Activated B cell treated with CpG ODN at 0.5 μM for 24 hours (primary cell): ENCODE measurements at places on chromosomes 6 and 20.

- DNase-seq: no peak
Measured at GRCh38 chr6:3510617-3511016, 53.8 kb upstream of the SLC22A23 start.

GRCh38 chr20:17825252-17825959, 125.6 kb downstream of the BANF2 start:
- no peak for DNase-seq

DNA sequence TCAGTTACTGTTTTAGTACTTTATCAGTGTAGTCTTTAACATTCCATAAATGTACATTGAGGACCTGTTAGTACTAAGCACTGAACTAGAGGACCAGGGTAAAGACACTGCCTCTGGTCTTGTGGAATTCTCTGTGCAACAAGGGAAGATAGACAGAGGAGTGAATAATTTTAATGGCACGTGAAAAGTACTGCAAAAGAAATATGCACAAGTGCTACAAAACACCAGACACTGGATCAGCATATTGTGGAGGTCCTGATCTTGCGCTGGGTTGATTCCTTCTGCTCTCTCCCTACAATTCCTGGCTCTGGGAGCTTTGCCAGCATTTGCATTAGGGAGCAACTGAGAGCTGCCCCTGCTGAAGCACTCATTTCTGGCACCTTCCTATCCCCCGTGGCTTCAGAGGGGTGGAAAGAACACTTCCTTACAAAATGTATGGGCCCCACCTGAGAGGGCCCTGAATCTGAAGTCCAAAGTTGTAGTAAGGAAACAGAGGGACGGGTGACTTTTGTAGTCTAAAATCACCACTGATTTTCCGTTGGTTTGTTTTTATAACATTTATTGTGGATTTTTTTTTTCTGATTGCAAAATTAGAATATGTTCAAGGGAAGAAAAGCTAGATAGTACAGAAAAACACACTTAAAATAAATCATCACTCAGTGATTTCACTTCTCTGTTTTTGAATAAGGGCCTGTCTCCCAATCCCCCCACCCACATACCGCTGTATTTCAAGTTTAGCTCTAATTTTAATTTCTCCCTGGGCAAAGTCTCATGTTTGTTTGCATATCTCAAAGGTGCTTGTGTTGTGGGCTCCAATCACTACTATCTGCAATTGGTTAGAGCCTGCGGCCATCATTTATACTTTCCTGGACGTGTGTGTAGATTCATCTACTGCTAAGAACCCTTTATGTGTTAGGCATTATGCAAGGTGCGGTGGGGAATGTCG, 4.9 kb downstream of the PKIG start:
- DNase-seq: no peak

- no peak for DNase-seq
Measured at GRCh38 chr6:79810871-79811270, 136.5 kb downstream of the ELOVL4 start.

GRCh38 chr6:31763619-31763940, 1.1 kb downstream of the SAPCD1 start:
- no peak for DNase-seq

GRCh38 chr6:29425075-29425474, 10.3 kb downstream of the OR12D1 start:
- no peak for DNase-seq

DNA sequence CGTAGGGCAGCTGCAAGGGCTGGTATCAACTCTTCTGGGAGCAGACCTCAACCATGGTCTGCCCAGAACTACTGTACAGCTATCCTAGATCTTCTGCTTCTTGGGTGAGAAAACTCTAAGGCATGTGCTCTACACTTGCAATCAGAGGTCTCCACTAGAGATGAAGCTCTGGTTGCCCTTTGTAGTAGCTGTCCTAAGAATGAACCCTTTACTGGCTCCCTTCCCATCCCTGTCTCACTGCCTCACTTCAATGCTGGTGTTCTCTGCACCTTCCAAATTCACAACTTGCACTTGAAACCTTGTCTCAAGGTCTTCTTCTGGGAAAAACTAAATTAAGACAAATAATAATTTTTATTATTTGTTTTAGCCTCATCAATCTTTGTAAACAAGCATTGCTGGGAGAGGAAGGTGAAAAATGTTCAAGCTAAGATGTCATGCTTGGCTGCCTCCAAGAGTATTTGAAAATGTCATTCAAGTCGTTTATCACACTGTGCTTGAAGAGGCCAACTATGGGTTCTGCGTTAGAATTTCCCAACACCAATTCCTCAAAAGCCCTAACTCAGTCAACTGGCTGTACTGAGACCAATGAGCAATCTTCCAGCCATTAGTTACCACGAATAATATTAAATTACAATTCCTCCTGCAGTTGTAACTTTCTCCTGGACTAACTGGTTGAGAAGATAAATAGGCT, 255.7 kb upstream of the PRND start:
- no peak for DNase-seq

DNA sequence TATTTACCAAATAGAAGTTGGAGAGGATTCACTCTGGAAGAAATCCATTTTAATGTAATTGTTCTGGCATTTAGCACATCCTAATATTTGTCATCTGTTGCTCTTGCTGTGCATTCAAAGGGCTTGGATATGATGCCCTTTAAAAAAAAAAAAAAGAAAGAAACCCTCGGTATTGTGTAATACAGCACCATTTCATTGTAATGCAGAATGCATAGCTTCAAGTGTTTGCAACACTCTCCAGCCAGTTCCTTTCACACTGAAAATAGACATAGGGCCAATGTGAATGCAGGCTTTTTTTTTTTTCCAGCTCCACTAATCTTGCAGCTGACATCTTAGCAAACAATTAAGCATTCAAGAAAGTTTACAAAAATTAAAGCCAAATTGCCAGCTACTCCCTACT, 197.4 kb upstream of the POU3F2 start:
- DNase-seq: no peak

- no peak for DNase-seq
Measured at GRCh38 chr20:58576603-58576970, 61.4 kb upstream of the APCDD1L start.

DNA sequence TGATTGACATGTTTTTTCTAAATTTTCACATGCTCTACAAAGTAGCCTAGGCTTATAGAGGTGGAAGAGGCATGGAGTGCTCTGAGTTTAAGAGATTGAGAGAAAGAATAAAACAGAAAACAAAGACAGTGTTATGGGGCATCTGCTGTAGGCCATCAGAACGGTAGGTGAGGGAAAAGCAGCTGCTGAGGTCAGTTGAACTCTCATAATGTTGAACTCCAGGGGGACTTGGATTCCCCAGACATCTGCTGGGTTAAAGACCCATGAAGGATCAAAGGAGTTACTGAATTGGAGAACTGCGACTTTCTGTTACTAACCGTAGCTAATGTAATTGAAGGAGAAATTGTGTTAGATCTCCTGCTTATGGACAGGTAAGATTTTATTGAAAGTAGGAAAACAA, 333.9 kb downstream of the TFAP2B start:
- DNase-seq: no peak

- no peak for DNase-seq
Measured at GRCh38 chr6:11317885-11318771, 85.7 kb upstream of the NEDD9 start.

DNA sequence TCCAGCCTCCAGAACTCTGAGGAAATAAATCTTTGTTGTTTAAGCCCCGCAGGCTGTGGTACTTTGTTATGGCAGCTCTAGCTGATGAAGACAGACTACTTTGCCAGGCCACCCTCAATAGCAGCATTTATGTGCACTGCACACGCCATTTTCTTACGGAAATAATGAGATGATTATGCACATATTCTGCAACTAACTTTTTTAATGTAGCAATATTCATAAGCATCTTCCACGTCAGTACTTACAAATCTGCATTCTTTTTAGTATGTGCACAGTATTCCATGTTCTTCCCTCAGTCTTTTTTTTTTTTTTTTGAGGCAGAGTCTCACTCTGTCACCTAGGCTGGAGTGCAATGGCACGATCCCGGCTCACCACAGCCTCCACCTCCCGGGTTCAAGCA, 46.8 kb upstream of the DSP start:
- DNase-seq: no peak

GRCh38 chr6:37222992-37223391, 34.6 kb upstream of the TBC1D22B start:
- no peak for DNase-seq

DNA sequence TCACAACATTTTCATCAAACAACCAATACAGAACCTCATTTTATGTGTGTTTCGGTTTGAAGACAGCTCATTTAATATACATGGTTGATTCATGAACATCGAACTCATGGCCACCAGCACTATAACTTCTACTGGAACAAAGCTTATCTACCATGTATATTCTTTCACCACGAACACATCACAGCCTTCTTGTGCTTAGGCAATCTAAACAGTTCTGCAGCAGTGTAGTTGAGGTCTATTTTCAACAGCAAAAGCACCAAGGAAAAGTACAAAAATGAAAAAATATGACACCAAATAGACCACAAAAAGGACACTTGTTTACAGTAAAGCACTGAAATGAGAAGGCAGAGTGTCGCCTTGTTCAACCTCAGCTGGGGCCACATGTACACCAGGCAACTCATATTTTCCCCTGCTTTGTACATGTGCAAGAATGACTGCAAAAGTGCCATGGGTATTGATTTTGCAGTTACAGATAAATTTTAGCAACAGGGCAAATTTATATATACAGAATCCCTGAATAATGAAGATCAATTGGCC, 25.8 kb upstream of the KCNK5 start:
- DNase-seq: no peak

GRCh38 chr6:25547797-25548196, 104.2 kb upstream of the SCGN start:
- DNase-seq: no peak

DNA sequence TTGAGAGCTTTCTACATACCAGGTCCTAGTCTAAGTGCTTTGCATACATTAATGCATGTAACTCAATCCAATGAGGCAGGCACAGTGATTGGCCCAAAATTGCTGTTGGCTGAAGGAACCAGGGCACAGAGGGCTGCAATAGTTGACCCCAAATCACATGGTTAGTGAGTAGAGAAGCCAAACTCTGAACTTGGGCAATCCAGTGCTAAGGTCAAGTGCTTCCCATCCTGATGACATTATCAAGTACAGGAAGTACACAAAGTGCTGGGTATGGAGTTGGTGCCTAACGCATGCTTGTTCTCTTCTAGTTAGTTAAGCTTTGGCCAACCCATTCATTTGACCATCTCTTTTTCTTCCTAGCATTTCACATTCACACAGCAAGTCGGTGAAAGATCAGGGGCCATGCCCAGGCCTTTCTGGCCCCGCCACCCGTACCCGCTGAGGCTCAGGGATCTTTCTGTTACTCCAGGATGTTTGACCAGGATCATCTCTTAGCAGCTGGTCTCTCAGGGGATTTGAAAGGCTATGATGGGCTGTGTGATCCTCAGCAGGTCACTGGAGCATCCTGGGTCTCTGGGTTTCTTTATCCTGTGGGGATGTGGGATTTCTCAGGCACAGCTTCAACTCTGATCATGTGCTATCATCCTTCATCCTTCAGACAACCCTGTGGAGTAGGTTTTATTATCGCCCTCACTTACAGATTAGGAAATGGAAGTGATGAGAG, 7.0 kb downstream of the KCNB1 start:
- DNase-seq: no peak

DNA sequence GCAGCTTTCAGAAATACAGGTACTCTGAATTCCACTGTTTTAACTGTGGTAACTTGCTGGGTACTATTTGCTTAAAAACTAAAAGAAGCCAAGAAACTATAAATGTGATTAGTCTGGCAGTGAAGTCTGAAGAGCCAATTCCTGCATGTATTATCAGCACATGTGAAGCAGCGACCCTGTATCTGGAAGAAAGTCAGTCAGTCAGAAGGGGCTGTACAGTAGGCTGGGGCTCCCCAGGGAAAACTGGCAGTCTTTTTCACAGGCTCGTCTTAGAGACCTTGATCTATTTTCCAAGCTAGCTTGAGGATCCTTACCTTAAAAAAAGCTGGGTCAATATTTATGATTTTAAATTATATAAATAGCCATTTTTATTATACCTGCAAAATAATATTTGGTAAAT, 104.9 kb downstream of the PDSS2 start:
- DNase-seq: no peak

- DNase-seq: no peak
Measured at GRCh38 chr6:104214901-104215300, 644.8 kb downstream of the HACE1 start.

- no peak for DNase-seq
Measured at GRCh38 chr20:55090286-55090685, 614.9 kb downstream of the DOK5 start.

DNA sequence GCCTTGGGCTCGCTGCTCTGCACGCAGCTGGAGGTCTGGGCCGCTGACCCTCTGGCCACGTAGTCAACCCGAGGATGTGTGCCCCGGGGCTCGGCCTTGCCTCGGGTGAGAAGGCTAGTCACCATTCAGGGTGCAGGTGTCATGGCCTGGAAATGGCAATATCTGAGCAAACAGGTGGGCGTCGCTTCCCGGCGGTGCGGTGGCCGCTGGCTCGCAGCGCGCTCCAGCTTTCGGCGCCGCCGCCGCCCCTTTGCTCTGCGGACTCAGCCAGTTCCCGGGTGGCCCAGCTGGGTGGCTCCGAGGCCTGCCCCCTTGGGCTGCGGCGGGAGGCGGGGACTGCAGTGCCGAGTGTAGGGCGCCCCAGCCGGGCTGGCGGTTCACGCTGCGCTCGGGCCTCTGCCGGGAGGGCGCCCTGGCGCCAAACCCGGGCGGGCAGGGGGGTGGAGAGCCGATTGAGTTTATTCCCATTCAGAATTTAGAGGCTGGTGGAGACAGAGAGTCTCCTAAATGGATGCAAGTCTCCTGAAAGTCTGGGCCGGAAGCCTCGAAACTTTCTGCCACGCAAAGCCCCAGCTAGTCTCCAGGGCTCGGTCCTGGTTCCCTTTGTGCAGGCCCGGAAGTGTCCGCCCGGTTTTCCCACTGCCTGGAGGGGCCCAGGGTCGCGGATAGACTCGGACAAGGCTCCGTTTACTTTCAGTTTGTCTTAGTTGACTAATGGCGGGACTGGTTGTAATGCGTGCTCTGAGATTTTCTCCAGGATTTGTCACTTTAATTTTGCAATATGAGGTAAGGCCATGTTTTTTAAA, 11.3 kb upstream of the TFAP2A start:
- no peak for DNase-seq

DNA sequence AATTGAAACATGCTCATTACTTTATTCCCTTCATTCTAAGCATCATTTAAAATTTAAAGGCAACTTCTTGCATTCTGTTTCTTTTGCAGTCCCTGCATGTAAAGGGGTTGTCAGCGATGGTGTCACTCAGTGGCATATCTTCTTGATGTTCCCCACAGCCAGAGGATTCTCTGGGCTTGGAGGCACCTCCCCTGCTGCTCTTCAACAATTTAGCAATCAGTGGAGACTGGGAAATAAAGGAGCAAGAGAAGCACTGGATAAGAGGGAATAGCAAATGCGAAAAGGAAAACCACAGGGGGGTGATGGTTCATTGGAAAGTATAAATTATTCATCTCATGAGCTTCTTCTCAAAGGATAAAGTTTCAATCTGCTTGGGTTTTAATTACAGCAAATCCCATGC, 30.7 kb upstream of the MC3R start:
- no peak for DNase-seq

- no peak for DNase-seq
Measured at GRCh38 chr6:125927761-125928160, 28.8 kb upstream of the HINT3 start.

- no peak for DNase-seq
Measured at GRCh38 chr6:65771946-65772345, 64.9 kb upstream of the EYS start.

- no peak for DNase-seq
Measured at GRCh38 chr20:40948465-40949267, 80.0 kb upstream of the TOP1 start.
